ENCODE measurements at places on chromosomes 4 and X.

GRCh38 chr4:38367642-38368174 lies 296.3 kb upstream of the KLF3 start:
- DNase-seq, result no peak

DNA sequence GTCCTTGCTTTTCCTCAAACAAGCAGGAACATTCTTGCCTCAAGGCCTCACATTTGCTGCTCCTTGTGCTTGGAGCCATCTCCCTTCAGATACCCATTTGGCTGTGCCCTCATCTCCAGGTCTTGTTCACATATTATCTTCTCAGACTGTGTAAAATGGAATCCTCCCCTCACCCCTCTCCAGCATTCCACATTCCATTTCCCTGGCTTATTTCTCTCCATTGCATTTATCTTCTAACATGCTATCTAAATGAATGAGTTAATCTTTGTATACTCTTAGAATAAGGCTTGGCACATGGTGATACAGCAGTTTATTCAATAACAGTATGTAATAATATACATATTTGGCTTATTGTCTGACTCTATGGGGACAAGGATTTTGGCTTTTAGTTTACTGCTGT lies 8.8 kb upstream of the GALNT7 start:
- DNase-seq, result no peak

DNA sequence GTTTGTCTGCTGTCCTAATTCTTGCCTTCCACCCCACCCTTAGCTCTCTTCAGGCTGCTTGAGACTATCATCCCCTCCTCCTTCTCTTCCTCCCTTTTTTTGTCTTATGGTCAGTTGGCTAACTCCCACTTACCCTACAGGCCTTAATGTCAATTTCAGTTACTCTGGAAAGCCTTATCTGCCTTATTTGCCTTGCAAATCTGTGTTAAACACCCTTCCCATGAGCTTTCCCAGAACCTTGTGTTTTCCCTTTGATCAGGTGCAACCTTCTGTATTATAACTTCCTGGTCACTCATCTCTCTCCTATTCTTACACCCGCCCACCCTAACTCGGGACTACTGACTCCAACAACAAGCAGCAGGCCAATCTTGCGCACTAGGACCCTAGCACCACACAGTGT lies 74.8 kb downstream of the COX18 start:
- no peak for DNase-seq

DNA sequence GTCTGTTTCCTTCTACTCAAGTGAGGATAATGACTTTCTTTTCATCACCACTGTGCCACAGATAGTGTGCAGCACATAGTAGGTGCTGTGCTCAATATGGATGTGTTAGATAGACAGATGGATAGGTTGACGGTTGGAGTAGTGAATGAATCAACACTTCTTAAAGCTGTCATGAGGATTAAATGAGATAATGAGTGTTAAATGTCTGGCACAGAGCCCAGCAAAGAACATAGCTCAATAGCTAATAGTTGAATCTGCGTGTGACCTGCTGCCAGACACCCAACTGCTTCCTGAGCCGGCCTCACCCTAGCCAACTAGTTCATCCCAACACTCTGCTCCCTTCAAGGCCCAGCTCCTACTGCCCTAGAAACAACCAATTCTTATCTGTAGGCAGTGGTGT lies 67.7 kb upstream of the PJA1 start:
- DNase-seq, result no peak

DNA sequence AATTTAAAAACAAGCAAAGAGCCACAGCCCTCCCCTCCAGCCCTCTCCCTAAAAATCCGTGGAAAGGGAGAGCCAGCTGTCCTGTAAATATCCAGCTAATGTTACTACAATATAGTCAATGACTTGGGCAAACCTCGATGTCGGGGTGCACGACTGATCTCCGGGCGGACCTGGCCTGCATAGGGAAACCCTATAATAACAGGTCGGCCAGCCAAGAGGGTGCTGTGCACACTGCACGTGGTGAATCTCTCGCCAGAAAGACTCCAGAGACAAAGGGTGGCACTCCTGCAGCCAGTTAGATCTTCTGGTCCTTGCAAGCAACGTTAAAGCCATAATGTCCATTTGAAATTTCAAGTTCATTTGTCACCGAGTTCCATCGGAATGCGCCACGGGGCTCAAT lies 1092.8 kb downstream of the ADGRL3 start:
- no peak for DNase-seq

GRCh38 chrX:24306440-24306839 lies 7.4 kb downstream of the SUPT20HL2 start:
- DNase-seq, result peak; percentile 38

GRCh38 chrX:103919270-103919637 lies 43.2 kb upstream of the TMSB15B start:
- DNase-seq, result peak; percentile 53

DNA sequence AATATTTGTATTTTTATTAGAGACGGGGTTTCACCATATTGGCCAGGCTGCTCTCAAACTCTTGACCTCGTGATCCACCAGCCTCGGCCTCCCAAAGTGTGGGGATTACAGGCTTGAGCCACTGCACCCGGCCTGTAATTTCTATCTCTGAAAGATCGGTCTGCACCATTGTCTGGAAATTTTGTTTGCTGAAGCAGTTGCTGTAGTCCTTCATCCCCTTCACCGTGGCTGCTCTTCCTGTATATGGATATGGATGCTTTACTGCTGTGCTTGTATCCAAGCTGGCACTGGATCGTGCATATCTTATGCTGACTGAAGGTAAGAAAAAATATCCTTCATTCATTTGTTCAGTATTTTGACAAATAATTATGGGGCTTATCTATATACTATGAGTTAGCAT lies 338.4 kb upstream of the GNPDA2 start:
- DNase-seq, result no peak

GRCh38 chr4:113646442-113646822 lies 115.1 kb downstream of the CAMK2D start:
- no peak for DNase-seq

- DNase-seq, result no peak
Observed at GRCh38 chrX:17007134-17007768, 60.8 kb downstream of the REPS2 start.

DNA sequence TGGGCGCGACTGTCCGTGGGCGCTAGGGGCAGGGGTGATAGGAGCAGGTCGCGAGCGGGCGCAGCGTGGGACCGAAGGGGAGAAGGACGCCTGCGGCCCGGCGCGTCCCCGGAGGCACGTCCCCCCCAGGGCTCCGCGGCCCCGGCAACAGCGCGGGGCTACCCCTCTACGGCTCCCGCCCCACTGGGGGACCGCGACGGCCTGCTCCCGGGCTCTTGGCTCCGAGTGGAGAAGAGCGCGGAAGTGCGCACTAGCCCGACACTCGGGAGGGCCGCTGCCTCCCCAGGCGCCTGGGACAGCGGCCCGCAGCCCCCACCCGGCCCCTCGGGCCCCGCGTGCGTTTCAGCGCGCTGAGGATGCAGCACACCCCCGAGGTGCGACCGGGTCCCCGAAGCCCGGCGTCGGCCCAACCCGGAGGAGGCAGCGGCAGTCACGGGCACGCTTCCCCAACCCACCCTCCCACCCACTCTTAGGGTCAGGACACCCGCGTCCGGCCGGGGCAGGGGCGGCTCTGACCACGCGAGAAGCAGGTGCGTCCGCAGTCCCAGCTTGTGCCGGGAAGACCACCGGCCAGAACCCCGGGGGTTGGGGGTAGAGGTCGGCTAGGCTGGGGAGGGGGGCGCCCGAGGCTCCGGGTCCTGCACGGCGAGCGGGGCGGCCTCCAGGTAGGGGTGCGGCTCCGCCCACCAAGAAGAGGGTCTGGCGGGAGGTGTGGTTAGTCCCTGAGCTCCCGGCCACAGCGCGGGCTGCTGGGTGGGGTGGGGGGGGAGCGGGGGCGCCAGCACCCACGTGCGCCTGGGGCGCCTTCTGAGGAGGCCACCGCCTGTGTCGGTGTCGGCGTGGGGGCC lies 18.5 kb upstream of the NAT8L start:
- no peak for DNase-seq

GRCh38 chr4:124306352-124306751 lies 406.2 kb downstream of the ANKRD50 start:
- no peak for DNase-seq

DNA sequence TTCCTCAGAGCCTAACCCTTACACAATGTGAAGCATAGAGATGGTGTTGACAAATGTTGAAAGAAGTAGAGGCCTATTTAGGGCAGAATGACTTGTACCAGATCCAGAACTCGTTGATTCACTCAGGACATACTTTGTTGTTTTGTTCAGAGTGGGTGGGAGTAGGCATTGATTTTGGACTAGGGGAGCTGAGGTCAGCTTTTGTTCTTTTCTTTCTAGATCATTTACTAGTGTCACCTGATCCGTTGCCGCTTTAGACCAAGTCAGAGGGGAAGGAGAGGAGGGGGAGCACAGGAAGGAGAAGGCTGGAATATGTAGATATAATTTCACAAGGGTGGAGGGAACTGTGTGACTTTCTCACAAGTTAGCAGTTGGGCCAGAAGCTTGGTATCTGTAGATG lies 282.4 kb upstream of the GPC4 start:
- DNase-seq, result no peak

DNA sequence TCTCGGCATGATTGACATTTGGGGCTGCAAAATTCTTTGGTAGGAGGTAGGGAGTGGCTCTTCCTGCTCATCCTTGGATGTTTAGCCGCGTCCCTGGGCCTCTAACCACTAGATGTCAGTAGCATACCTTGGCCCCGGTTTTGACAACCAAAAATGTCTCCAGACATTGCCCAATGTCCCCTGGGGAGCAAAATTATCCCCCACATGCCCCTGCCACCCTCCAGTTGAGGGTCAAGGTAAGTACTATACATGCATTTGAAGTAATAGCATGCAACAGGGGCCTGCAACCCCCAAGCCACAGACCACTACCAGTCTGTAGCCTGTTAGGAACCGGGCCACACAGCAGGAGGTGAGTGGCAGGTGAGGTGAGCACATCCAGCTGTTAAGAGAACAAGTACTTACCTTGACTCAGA lies 17.6 kb upstream of the KIAA1210 start:
- no peak for DNase-seq

- no peak for DNase-seq
Observed at GRCh38 chrX:7334253-7334935, 186.4 kb upstream of the PUDP start.

- no peak for DNase-seq
Observed at GRCh38 chr4:14596028-14596427, 406.3 kb upstream of the CPEB2 start.

DNA sequence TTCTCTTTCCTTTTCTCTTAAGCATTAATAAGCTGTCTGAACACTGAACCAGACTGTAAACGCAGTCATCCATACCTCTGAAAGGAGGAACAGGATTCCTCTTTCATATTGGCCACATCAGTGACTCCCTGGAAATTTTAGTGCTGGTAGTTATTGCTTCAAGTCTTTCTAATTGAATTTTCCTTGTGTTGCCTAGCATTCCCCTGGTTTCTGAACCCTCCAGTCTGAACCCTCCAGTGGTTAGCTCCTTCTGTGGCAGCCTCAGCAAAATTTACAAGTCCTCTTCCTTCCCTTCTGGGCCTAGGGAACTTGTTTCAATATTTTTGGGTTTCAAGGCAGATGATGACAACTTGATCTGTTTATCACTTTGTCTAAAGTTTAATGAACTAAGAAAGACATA lies 7.9 kb downstream of the SPARCL1 start:
- peak; percentile 14 for DNase-seq

DNA sequence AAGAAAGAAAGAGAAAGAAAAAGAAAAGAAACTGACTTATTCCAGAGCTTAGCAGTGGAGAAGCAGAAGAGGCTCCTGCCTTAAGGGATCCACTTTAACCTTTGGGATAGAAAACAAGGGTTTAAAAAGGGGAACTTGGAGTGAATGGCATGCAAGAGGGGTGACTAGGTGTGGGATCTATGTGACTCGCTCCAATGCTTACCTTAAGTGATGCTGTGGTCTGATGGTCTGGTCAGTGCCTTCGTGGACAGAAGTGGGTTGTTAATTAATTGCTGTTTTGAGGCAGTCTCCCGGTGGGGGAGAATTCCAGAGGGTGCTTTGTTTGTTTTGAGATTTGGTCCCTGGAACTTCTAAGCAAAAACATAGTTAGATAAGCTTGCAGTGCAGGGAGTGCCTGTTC lies 21.1 kb upstream of the RHOXF1 start:
- peak; percentile 11 for DNase-seq

DNA sequence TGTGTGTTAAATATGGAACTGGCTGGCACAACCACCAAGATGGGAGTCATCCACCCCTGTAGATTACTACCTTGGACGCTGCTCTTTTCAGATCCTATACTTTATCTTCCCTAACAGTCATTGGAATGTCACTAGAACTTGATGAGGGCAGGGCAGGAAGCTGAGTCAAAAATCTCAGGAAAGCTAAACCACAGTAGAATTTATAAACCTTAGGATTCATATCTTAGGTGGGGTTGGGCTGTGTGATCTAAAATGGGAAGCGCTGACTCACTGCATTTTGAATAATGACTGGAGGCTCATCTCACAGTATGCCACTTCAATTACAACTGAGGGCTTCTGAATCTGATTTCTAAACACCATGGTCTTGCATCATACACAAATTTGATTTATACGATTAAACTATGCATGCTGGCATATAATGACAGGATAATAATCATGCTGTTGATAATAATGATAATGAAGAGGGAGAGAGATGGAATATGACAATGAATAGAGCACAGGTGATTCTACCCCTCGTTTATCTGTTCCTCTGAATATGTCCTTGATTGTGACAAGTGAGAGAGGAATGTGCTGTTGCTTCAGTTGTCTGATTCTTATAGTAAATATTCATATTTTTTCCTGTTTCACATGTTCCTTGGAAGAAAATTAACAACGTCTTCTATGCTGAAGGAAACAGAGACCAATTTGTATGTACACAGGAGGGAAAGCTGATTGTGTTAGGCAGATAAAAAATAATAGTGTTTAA lies 270.3 kb upstream of the HS3ST1 start:
- DNase-seq, result peak; percentile 7

GRCh38 chr4:76458825-76459224 lies 23.8 kb downstream of the SHROOM3 start:
- DNase-seq, result no peak

DNA sequence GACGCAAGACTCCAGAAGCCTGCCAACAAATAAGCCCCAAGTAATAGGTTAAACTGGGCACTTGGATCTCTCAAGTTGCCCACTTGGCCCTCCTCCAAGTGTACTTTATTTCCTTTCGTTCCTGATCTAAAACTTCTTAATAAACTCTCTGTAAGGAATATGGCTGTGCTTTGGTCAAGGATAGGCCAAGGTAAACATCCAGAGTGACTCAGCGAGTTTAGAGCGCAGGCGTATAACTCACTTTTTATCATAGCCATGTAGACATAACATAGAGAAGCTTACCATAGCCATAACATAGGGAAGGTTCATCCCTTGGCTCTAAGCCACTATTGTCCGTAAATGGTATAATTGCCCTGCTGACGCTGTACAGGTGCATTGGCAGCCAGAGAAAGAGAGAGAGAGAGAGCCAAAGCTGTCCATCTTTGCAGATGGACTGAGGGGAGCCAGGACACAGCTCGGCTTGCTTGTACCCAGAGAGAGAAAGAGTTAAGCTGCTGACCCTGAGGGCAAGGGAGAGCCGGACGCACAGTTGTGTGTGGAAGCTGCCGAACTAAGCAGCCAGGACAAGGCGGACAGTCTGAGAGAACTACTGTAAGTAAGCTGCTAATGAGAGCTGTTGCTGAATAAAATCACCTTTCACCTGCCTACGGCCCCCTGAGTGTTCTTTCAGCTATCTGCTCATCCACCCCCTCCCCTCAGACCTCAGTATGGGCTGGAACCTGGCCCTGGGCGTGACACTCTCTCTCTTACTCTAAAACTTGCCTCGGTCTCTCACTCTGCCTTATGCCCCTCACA lies 1.8 kb downstream of the TLR1 start:
- DNase-seq, result peak; percentile 55

GRCh38 chr4:98448908-98449307 lies 187.7 kb downstream of the RAP1GDS1 start:
- DNase-seq, result peak; percentile 87

Measured in common myeloid progenitor, CD34-positive (primary cell).